ENCODE measurements at places on chromosomes 3 and 15.

DNA sequence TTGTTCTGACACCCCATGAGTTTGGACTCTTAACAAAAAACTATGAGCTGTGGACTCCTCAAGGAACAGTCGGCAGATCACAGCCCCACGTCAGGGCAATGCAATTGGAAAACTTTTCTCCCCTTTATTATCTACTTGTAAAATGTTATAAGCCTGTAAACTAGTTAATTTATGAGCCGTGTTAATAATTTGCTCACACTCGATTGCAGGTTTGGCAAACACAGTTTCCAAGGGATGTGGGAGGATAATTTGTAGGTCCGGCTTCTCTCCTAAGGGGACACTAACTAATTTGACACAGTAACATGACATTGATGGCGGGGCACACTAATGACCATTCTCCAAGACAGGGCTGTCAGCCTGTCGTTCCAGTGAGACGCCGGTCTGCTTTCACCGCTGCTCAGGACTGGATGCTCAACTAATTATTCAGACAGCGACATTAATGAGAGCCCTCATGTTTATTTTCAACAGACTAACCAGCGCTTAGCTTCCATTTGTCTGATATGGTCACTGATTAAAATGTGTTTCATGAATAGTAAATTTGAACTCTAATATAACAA is 222.1 kb downstream of the FOXP1 start:
- no peak for DNase-seq

DNA sequence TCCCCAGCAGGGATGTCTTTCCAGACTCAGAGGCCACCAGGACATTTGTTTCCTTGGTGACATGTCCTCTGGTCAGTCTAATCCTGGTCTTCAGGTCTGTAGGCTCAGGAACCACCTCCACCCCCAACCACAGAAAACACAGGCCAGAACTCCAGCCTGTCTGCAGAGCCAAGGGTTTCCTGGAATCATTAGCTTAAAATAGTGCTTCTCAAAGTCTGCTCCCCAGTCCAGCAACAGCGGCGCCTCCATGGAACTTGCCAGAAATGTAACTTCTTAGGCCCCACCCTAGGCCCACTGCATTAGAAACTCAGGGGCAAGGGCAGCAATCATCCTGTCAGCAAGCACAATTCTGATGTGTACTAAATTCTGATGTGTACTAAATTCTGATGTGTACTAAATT is 20.0 kb downstream of the SLC28A1 start:
- DNase-seq, result no peak

GRCh38 chr3:18898911-18899310 is 249.4 kb upstream of the KCNH8 start:
- DNase-seq, result no peak

DNA sequence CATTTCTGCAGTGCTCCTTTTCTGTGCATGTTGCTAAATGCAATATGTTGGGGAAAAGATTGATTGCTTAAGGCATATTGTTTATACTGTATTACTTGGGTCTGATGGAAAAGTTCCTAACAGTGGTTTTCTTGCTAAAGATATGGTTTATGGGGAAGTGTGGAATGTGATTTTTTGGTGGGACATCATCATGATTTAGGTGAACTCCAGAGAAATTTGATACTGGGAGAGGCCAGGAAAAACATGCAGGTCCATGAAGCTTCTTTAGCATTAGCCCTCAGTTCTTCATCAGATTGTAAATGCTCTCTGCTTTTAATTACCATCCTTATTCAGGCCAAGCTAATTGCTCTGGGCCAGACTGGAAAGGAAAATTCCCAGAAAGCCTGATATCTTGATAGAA is 147.5 kb downstream of the LRTM1 start:
- no peak for DNase-seq

- DNase-seq, result no peak
These were observed 58.8 kb downstream of the AMOTL2 start for GRCh38 chr3:134315286-134316106.

- no peak for DNase-seq
These were observed 189.3 kb downstream of the NFKBIZ start for GRCh38 chr3:102038477-102039142.

- no peak for DNase-seq
These were observed 33.9 kb downstream of the OXNAD1 start for GRCh38 chr3:16298891-16299290.

DNA sequence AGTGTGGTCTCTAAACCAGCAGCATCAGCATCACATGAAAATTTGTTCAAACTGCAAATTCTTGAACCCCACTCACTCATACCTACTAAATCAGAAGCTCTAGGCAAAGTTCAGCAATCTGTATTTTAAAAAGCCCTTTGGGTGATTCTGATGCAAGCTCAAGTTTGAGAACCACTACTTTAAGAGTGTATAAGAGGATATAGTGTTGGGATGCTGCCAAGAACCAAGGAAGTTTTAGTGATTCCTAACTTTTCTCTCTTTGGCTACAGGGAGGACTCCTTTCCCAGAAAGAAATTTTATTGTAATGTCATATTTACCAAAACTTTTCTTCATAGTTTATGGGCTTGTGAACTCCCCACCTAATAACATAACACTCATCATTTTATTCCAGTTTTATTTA is 422.2 kb downstream of the TBC1D5 start:
- no peak for DNase-seq

GRCh38 chr3:10888518-10889090 is 72.6 kb downstream of the SLC6A11 start:
- no peak for DNase-seq

- DNase-seq, result no peak
These were observed 53.6 kb upstream of the MYO5C start for GRCh38 chr15:52349052-52349700.

- no peak for DNase-seq
These were observed 3.7 kb downstream of the TCAIM start for GRCh38 chr3:44342176-44342790.

DNA sequence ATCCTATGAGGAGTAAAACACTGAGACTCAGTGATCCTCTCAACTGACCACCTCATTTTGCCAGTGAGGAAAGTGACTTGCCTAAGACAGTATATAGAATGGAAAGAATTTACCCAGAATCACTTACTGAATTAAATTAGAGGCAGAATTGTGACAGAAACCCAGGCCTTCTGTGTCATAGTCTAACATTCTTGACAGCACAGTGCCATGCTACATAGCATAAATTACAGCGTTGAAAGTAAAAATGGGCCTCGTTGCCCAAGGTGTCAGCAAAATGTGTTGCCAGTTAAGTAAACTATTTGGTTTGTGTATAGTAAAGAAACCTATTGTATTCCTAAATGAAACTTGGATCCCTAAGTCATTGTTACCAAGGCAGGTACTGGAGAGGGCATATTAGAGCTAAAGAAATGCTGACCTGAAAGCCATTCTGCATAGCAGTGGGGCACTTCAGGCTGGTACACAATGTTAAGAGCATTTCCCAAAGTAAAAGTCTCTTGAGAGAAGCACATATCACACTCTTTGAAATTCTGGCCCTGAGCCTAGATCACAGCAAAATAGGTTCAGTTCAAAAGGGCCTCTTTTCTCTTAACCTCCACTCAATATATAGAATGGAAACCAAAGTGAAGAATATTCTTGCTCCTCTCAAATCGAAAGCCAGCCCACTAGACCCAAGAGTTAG is 53.8 kb downstream of the HMG20A start:
- no peak for DNase-seq

GRCh38 chr3:150097588-150097890 is 126.8 kb upstream of the PFN2 start:
- DNase-seq, result no peak

DNA sequence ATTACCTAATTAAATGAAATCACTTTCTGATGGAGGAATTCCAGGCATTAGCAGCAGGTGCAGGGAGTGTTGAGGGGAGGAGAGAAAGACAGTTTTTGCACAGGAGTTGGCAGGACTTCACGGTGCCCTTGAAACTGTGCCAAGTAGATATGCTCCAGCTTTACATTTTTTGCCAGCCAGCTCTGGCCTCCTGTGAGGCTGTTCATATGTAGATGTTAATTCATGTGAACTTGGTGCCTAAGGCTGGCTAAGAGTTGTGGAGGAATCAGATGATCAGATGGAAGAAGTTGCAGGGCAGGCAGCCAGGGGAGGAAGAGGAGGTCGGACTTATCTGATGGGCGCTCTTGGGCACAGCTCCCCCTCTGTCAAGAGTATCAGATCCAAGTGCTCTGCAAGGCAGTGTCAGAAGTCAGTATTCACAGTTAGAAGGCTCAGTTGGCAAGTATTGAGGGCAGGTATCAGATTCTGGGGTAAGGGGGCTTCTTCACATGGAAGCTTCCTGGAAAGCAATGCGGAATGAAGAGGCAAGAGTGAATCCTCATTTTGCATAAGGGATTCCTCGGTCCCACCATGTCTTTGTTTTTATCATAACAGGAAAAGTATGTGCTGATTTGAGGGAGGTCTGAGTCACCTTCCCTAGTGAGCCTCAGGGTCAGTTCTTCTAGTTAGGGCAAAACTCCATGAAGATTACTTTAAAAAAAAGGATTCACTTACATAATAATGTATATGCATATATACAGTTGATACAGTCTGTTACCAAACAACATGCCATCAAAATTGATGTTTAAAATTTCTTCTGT is 172.6 kb upstream of the UMPS start:
- no peak for DNase-seq

DNA sequence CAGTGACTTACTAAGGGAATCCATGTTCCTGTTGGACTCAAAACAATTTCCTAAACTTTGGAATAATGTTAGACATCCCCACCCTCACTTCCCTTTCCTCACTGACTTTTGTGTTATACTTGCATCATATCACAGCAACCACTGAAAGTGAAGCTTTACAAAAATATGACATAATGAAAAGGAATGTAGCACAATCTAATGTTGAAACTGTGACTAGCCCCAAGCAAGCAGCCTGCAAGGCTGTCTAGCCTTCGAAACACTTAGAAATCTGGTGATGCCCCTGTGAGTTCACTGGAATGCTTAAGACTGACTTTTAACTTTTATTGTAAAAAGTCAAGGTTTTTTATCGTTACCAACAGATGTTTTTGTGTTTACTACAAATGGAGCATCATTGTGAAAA is 203.7 kb upstream of the ZNF385D start:
- no peak for DNase-seq

- no peak for DNase-seq
These were observed 11.7 kb upstream of the PDCD6IP start for GRCh38 chr3:33786565-33787327.

GRCh38 chr3:32336113-32336498 is 55.5 kb upstream of the CMTM7 start:
- DNase-seq, result no peak

DNA sequence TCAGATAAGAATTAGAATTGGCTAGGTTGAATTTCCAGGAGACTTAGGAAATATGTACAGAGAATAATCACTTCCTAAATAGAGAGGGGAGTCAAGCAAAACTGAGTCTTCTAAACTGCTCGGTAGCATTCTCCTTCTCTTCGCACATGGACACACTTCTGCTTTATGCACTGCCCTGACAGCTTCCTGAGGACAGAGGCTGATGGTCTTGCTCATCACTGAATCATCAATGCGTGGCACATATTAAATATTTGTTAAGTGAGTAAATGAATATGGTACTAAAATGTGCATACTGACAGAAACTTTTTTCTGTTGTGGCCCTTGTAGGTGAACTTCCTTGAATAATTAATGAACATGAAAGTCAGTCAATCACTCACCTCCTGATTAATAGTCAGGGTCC is 315.5 kb downstream of the FHIT start:
- no peak for DNase-seq

DNA sequence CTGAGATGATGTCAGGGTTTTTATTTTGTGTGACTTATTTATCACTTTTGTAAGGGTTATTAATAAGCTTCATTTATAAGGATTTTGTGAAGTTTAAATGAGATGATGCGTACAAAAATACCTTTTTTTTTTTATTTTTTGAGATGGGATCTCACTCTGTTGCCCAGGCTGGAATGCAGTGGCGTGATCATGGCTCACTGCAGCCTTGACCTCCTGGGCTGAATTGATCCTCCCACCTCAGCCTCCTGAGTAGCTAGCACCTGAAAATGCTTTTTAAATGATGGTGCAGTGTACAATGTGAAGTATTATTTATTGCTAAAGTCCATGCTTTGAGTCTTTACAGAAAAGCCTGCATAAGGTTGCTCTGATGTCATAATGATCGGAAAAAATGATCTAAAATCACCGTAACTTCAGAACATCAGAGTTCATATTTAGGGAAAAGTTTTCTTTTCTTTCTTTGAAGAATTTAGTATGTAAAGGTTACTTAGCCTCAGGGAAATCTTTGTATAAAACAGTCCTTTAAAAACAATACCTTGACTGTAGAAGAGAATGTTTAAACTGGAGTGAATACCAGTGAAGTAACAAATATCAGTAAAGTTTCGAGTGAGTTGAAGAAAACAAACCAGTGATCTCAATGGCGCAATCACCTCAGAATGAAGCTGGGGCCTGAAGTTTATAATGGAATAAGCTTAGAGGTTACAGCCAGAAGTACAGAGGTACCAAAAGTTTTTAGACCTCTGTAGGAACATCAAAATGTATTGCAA is 29.7 kb downstream of the TCF12 start:
- DNase-seq, result no peak

- no peak for DNase-seq
These were observed 5.8 kb downstream of the MAP2K5 start for GRCh38 chr15:67548236-67548852.

DNA sequence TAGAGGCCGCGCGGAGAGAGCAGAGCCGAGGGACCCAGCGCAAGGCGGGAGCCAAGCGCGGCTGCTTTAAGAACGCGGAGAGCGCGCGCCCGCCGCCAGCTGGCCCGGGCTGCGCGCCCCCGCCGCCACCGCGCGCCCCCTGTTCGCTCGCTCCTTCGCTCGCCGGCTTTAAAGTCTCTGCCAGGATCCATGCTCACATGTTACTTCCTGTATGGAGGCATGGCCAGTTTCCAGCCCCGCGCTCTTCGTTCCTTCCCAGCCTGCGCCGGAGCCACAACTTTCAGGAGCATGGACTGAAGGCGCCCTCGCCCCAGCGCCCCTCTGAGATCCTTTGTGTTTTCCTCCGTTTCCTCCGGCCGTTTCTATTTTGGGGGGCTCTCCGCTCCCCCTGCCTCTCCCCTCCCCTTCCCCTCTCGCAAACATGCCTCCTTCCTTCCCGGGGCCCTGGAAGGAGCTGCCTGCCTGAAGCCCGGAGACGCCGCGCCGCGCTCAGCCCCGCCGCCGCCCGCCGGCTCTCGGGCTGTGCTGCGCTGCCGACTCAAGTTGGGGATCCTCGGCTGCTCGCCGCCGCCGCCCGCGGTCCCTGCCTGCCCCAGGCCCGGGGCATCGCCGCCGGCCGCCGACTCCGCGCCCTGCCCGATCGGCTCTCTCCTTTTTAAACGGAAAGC is at the start of gene PTPRG:
PTPRG (plus strand) TSS at position 198 of the 668 bp plus-strand sequence. CDS start 717 bp downstream, outside the sequence.
- no peak for DNase-seq

GRCh38 chr3:24316887-24317383 is 177.7 kb downstream of the THRB start:
- DNase-seq, result no peak
